ENCODE measurements at places on chromosomes 13 and 19.

DNA sequence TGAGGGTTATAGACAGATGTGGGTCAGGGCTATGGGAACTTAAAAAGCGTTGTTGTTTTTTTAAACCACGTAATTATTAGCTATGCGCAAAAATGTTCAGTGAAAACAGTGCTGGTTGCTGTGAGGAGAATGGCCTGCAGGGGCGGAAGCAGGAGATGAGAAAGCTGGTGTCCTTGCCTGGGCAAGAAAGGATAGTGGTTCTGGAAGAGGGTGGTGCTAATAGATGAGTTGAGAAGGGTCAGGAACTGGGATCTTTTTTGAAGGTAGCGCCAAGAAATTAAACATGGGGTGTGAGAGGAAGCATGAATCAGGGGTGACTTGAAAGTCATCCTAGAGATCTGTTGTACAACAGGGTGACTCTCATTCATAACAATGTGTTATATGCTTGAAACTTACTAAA lies 4.8 kb upstream of the SMG9 start:
- DNase-seq, result peak; percentile 90

GRCh38 chr13:21326155-21327031 lies 132.7 kb downstream of the ZDHHC20 start:
- no peak for DNase-seq

GRCh38 chr13:113448885-113449692 lies 4.2 kb downstream of the ADPRHL1 start:
- peak; percentile 96 for DNase-seq

- DNase-seq, result peak; percentile 96
These were observed 4.0 kb upstream of the ZNF628 start for GRCh38 chr19:55472463-55472862.

GRCh38 chr13:66210677-66211076 lies 1019.5 kb downstream of the PCDH9 start:
- DNase-seq, result peak; percentile 63

DNA sequence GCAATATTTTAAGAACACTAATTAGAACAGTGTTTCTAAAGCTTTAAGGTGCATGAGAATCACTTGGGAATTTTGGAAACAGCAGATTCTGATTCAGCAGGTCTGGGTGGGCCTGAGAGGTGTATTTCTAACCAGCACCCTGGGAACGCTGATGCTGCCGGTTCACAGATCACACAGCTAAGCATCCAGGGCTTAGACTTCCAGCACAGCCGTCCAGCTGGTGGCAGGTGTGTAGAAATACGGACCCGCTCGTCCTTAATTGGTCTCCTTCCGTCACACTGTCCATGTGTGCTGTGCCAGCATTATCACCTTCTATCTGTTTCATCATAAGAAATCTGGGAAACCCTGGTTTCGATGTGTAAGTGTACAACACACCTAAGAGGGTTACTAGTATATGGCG lies 1029.0 kb downstream of the EFNB2 start:
- no peak for DNase-seq

- DNase-seq, result no peak
These were observed 26.6 kb upstream of the KCTD15 start for GRCh38 chr19:33770107-33770506.

DNA sequence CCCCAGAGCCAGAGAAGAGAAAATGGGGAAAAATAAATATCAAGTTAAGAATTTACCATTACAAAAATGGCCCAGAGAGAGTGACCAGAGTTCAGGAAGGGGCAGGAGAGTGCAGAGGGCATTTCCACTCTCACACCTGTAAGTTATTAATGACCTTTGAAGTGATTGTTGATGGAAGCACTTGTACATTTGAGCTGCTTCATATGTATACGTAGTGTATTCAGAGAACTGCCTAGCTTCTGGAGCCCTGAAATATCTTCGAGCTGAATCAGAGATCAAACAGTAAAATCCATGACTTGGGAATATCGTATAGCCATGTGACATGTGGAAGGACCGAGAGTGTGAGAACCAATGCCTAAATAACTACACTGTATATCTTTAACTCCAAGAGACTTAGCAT lies 49.2 kb upstream of the PCCA start:
- no peak for DNase-seq

- DNase-seq, result no peak
These were observed 201.1 kb downstream of the NBEA start for GRCh38 chr13:35143123-35143522.

GRCh38 chr13:29754473-29754806 lies 96.0 kb downstream of the UBL3 start:
- peak; percentile 22 for DNase-seq

DNA sequence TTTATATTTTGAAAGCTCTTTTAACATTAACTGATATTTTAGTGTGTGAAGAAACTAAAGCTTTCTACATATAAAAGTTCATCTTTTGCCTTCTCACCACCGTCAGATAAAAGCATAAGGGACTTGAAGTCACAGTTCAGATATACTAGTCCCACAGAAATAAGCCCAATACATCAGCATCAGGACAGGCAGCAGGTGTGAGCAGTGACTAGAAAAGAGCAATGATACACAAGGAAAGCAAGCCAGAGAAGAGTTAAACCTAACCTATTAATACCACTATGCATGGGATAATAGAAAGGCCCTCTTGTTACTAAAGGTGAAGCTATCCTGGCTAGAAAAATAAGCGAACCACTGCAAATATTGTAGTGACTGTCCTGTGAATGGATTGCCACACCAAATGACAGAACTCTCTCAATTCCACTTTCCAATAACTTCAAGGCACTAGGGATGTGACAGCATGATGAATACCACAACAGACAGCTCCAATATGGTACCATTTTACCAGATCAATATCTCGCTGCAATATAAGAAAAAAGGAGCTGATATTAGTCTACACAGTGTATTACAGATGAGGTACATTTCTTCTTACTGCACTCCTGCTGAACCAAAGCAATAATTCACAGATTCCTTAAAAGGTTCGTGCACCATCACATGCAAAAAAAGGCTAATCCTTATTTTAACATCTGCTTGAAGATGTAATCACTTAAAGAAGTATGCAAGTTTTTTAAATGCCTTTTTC lies 114.1 kb downstream of the DACH1 start:
- DNase-seq, result no peak

- DNase-seq, result no peak
These were observed 182.0 kb downstream of the RGCC start for GRCh38 chr13:41639237-41639904.

GRCh38 chr13:105902396-105902795 lies 633.1 kb downstream of the EFNB2 start:
- DNase-seq, result no peak

GRCh38 chr13:43239275-43239840 lies 216.0 kb downstream of the DNAJC15 start:
- DNase-seq, result no peak

DNA sequence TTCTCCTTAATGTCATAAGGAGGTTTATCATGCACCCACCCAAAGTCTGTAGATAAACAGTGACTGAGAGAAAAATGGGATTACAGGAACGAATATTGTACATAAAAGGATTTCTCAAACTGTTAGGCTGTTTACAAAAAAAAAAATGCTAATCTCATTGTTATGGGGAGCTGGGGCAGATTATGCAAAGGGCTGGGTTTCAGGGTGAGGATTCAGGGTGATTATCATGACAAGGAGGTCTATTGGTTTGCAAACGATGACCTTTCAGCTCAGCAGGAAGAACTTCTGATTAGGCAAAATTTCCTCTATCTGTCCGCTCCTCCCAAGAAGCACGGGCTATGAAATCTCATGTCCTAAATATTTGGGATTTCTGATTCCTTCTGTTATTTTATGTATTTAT lies 41.4 kb downstream of the NLRP12 start:
- no peak for DNase-seq

GRCh38 chr19:31185261-31185660 lies 164.0 kb downstream of the TSHZ3 start:
- no peak for DNase-seq

DNA sequence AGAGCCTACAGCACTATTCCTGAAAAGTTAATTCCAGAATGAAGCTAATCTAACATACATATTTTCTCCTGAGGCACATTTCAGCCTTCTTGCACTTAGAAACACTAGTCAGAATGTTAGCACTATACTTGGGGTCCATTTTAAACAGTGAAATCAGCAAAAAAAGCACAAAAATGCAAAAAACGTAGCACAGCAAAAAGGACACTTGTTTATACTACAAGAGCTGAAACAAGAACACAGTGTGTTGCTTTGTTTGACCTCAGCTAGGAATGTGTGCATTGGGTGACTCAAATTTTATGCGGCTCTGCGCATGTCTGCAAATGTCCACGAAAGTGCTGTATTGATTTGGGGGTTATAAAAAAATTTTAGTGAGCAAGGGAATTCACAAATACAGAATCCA lies 226.2 kb downstream of the KCNRG start:
- no peak for DNase-seq

DNA sequence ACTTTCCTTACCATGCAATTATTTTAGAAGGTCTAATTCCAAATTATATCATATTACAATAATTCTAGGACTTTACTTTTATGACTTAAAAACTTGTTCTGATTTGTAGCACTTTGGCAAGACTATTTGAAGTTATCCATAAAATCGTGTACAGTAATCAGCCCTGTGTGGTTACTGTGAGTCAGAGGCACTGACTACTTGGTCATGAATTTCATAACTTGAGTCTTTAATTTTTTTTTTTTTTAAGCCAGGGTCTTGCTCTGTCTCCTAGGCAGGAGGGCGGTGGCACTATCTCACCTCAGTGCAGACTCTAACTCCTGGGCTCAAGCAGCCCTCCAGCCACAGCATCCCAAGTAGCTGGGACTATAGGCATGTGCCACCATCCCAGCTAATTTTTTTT lies 1319.2 kb upstream of the SLC10A2 start:
- DNase-seq, result no peak

DNA sequence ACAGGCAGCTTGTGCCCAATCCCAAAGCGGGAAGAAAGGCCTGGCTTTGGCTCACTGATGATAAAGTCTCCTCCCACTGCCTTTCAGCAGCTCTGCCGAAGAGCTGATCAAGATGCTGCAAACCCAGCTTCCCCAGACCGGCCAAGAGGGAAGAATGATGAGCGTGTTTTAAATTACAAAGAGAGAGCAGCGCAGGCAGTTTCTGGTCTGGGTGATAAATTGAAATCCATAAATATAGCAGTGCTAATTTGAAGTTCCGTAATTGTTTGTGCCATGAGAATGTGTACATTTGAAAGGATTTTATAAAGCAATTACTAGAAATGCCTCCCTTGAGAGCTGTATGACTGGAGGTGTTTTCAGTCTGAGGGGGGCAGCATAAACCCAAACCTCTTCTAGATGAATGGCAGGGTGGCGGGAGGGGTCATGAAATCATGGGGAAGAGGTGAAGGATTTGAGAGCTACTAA lies 171.8 kb downstream of the STK24 start:
- no peak for DNase-seq

DNA sequence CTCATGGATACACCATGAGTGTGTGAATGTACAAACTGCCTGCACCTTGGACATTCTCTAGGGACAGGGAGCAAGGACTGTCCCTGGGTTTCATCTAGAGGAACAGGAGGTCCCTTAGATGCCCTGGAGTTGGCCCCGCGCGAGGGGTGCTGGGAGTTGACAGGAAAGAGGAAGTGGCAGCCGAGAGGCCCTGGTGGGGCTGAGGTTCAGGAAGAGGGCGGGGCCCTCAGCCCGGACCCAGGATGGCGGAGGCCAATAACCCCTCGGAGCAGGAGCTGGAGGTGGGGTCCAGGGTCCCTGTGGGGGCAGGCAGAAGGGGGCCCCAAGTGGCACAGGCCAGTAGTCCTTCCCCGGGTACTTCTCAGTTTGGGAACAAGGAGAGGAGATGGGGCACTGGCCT lies 6.9 kb downstream of the PKN1 start:
- no peak for DNase-seq

Measured in HCT116 (cell line).